Activated naive CD8-positive, alpha-beta T cell treated with anti-CD3 and anti-CD28 coated beads for 36 hours (primary cell): ENCODE measurements at places on chromosomes 5 and 9. TPM values are rescaled to one million over a fixed set of nuclear protein-coding genes. Genes with fewer than 3 reads are reported as not detected.

GRCh38 chr9:132043708-132044107 lies 36.0 kb downstream of the MED27 start:
- DNase-seq: no peak

GRCh38 chr5:171749365-171749764 lies 36.3 kb upstream of the SMIM23 start:
- DNase-seq: no peak

DNA sequence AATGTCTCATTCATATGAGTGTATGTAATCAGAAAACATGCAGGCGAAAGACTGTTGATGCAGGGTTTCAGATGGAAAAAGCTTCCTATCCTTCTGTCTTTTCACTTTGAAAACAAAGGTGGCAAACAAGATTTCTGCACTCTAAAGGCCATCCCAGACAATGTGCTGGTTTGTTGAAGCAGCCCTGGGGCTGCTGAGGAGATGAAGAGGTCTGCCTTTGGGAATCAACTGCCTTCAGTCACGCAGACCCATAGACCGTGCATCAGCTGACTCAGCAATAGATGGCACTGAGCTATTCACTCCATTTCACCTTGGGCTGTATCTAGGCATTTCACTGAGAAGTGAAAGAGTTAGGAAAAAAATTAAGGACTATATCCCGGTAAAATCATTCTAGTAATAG lies 60.5 kb upstream of the C5orf46 start:
- no peak for DNase-seq

DNA sequence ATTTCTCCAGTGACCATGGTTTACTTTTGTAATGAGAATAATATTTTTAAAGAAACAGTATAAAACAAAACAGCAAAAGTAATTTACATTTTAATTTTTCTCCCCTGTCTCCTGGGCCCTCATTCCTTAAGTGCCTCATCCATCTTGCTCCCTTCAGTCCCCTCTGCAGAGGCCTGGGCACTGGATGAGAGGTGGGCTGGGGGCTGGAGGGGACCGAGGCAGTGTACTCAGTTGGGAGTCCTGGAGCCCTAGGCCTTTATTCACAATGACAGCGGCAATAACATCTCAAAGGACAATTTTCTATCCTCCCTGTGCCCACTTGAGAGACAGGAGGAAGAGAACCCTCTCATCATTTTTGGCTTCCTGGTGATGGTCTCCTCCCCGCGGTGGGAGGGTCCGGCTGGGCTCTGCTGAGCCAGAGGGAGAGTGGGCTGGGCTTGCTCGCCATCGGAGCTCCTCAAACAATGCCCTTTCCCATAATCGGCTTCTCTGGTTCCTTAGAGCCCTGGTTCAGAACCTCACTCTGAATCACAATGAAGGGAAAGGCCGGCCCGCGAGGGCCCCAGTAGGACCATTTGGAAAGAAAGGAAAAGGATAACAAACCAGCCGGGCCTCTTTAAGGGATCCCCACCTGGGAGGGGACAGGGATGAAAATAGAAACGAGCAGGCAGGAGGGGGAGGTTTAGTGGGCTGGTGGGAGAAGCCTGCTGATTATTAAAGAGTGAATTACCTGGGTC lies 9.7 kb upstream of the SMIM32 start:
- DNase-seq: no peak

DNA sequence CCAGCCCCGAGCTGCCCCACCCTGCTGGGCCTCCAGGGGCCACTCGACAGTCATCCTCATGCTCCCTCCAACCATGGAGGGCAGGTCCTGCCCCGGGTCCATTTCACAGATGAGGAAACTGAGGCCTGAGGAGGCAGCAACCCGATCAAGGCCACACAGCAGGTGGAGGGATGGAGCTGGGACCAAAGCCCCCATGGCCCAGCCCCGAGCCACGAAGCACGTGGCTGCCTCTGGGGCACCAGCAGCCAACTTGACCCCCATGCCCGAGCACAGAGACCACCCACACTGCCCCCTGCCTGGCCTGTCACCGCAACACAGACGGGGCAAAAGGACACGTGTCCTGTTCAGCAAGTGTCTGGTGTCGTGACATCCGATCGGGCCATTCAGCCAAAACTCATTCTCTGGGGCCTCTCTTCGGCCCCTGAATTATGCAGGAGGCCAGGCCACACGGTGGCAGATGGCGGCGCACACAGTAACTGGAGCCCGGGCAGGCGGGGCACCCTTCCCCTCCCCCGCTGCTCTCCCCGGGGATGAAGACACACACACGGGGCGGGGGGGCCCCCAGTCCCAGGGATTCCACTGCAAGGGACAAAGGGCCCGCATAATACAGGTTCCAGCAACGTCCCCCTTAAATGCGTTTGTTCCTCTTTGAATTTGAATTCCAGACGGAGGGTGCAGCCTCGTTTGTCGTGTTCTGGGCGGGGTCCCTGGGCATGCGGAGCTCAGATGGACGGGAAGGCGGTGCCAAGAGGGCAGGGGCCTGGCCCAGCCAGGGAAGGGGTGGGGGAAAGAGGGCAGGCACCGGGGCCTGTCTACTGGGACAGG lies 29.4 kb upstream of the TMEM250 start:
- DNase-seq: no peak

GRCh38 chr9:99057665-99058625 lies 47.0 kb upstream of the TGFBR1 start:
- peak; percentile 77 for DNase-seq

DNA sequence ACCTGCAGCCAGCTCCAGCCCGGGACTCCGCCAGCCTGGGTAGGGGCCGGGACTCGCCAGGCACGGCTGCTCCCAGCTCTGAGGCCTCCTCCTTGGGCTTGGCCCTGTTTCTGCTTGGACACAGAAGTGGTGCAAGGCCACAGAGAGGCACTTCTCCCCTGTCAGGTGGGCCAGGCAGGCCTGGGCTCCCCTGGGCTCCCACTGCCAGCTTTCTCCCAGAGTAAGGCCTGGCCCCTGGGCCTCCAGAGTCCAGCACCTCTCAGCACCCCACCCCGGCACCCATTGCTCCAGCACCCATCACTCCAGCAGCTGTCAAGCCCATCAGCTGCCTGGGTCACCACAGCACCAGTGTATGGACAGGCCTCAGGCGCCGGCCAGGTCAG lies 71.1 kb upstream of the LRRTM2 start:
- no peak for DNase-seq

DNA sequence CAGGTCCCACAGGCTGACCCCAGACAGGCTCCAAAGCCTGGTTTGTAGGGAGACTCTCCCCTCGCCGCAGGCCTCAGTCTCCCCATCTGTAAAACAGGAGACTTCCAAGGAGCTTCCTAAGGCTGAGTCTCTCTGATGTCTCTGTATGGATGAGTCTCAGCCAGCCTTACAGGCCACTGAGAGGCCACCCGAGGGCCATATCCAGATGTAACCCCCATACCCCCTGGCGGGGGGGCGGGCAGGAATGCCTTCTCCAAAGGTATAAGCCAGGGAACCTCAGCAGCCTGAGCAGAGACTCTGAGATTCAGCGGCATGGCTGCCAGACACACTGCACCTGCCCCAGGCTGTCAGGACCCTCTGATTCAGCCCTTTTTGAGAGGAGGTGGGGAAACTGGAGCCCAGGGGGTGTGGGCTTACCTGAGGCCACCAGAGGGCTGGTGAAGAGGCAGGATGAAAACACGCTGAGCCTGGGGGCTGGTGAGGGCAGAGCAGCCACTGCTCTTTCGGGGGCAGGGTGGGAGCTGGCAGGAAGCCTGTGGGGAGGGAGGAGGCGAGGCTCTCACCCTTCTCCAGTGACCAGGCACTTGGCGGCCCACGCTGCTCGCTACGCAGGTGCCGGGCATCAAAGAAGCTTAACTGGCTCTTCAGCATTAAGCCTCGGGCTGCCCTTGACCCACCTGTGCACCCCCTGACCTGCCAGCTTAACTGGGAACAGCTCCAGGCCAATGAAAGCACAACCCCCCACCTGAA lies 5.5 kb upstream of the SUSD3 start:
- DNase-seq: peak; percentile 33

DNA sequence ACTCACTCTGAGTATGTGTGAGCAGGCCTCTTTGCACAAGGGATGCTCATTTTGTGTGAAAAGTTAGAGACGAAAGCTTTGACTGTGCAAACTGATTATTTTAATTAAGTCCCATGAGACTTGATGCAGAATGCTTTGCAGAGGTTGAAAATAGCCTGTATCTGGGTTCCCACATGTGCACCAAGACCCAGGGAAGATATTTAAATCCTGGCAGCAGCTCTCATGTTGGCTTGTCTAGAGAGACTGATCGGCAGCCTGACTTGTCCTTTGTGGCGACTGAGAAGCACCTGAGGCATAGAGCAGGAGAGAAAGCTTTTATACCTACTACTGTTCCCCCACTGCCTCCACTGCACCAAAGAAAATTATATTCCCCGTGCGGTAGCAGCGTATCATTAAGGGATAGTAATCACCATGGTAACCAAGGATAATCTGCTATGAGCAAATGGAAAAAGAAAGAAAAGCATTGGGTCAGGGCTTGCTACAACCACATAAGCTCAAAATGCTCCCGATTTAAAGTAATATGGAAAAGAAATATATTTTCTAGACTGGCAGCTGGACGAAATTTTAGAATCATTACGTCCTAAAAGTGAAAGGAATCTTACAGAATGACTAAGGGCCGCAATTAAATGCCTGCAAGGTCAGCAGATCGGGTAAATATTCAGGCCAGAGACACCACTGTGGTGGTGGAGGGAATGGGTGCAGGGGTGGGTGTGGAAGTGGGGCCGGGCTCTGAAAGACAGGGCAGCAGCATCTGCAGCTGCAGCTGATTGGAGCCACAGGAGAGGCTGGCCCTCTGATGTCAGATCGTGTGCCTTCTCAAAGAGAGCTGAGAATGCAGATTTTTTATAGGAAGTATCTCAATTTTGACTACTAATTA lies 135.3 kb upstream of the EPB41L4A start:
- DNase-seq: no peak

GRCh38 chr5:131747180-131748105 lies 49.4 kb downstream of the FNIP1 start:
- DNase-seq: no peak

GRCh38 chr9:110763568-110763967 lies 95.0 kb downstream of the MUSK start:
- no peak for DNase-seq

DNA sequence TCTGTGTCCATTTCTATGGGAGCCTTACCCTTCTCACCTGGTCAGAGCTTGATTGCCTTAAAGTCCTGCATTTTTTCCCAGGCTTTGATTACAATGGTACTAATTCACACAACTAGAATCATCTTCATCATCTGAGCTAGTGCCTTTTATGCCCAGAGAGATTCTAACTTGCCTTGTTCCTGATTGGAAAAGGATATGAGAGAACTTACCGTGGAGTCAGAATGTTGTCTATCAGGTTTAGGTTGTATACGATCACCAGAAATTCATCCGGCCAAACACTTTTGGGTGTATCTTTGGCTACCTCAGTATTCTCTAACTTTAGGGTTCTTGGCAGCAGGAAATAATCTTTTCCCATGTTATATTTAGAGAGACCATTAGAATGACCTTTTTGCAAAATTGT lies 71.7 kb downstream of the AOPEP start:
- no peak for DNase-seq

DNA sequence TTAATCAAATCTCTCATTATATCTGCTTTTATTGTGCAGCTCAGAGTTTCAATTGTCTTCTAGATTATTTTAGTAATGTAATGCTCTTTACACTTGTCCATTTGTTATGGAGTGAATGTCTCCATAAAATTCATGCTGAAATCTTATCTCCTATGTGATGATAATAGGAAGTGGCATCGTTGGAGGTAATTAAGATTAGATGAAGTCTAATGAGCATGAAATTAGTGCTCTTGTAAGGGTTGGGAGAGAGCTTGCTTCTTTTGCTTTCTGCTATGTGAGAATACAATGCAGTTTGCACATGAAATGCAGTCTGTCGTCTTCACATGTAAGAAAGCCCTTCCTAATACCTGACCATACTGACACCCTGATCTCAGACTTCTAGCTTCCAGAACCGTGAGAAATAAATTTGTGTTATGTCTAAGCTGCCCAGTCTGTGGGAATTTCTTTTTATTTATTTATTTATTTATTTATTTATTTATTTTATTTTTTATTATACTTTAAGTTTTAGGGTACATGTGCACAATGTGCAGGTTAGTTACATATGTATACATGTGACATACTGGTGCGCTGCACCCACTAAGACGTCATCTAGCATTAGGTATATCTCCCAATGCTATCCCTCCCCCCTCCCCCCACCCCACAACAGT lies 1399.2 kb upstream of the CDH6 start:
- no peak for DNase-seq

GRCh38 chr5:54013556-54014194 lies 296.7 kb downstream of the ARL15 start:
- DNase-seq: peak; percentile 11

GRCh38 chr5:6737043-6737941 lies 24.1 kb downstream of the TENT4A start:
- DNase-seq: no peak

- no peak for DNase-seq
These were observed 147.6 kb downstream of the MAN2A1 start for GRCh38 chr5:109837231-109837861.

GRCh38 chr9:122318284-122318683 lies 52.5 kb upstream of the PTGS1 start:
- no peak for DNase-seq

- peak; percentile 66 for DNase-seq
These were observed 13.1 kb downstream of the DIAPH1 start for GRCh38 chr5:141605523-141606277.

GRCh38 chr5:103223031-103223955 lies 35.3 kb upstream of the MACIR start:
- no peak for DNase-seq

DNA sequence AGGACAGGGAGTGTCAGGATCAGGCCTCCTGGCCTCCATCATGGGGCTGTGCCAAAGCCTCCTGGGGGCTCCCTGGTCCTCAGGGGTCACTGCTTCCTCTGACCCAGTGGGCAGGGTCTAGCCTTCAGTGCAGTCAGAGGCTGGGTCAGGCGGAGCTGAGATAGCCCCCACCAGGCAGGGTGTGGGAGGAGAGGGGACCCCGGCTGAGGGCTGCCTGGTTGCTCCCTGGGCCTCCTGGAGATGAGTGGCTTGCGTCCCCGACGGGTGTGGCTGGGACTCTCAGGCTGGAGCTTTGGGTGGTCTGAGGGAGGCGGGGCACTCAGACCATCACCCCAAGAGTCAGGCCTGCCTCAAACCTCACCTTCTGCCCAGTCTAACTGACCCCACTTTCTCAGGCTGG lies 21.7 kb downstream of the FAM163B start:
- DNase-seq: no peak

Gene IFNA2
- total RNA-seq: not detected

Gene IGFBPL1
- total RNA-seq: not detected

Gene FBP2
- total RNA-seq: not detected

Gene HTR4
- total RNA-seq: not detected

Gene C9orf85
- total RNA-seq: 13.1 TPM

Gene MOB3B
- 1.3 TPM for total RNA-seq
